HFFc6 (cell line): ENCODE measurements at places on chromosomes 11 and 22. TPM values are rescaled to one million over a fixed set of nuclear protein-coding genes. Genes with fewer than 3 reads are reported as not detected.

CLNS1A gene
- 91.5 to 100 TPM (median 95.0 TPM) in 3 replicates for total RNA-seq

DNA sequence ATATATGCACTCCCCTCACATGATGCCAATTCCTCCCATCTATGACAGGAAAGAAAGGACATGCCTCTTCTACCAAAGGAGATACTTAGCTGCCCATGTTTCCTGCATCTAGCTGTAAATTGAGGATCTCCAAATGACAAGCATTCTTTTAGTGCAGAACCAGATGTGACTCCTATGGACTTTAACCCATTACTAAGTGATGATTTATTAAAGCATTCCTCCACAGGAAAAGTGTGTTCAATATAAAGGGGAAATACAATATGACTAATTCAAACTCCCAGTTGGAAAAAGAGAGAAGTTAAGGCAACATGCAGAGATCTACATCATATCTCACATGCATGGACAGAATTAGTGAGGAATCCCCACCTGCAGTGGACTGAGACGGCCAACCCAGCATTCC, 221.3 kb downstream of the FAM76B start:
- H3K27ac ChIP-seq, result no peak overlapping the region
- no peak for DNase-seq
- peaks cover 7% of the 10 kb centered on the region; the same call in 1 of the 2 replicates for H3K36me3 ChIP-seq
- no peak overlapping the region for H3K4me3 ChIP-seq

- no peaks in the 10 kb centered on the region for H3K4me1 ChIP-seq
- no peaks in the 10 kb centered on the region for H3K27me3 ChIP-seq
- no peak overlapping the region for H3K4me3 ChIP-seq
- H3K36me3 ChIP-seq, result no peaks in the 10 kb centered on the region
These were observed 739.8 kb upstream of the API5 start for GRCh38 chr11:42571878-42572610.

DNA sequence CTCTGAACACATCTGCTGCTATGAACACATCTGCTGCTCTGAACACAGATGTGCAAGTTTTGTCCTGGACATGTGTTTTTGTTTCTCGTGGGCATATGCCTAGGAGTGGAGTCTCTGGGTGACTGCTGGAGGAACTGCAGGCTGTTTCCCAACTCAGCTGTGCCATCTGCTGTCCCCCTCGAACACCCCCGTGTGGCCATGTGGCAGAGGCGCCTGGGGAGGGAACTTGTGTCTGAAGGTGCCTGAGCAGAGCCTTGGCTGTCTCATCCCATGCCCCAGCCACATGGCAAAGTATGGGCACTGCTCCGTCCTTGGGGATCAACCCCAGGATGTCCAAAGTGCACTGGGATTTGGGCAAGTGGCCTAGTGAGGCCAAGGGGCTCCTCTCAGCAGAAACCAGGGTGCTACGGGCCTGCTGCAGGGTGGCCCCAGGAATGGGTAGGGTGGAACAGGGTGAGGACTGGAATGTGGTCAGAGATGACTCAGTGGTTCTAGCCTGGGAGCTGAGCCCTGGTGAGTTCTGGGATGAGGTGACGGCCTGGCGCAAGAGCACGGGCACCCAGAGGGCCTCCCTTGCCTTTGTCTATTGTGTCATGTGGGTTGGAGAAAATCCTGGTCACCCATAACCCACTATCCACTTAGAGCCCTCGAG, 14.7 kb downstream of the GATD1 start:
- DNase-seq, result peak; percentile 94
- peaks cover 16% of the 10 kb centered on the region for H3K27me3 ChIP-seq
- peaks cover 11% of the 10 kb centered on the region for H3K36me3 ChIP-seq
- peak overlapping the region; percentile 93 for H3K27ac ChIP-seq

DNA sequence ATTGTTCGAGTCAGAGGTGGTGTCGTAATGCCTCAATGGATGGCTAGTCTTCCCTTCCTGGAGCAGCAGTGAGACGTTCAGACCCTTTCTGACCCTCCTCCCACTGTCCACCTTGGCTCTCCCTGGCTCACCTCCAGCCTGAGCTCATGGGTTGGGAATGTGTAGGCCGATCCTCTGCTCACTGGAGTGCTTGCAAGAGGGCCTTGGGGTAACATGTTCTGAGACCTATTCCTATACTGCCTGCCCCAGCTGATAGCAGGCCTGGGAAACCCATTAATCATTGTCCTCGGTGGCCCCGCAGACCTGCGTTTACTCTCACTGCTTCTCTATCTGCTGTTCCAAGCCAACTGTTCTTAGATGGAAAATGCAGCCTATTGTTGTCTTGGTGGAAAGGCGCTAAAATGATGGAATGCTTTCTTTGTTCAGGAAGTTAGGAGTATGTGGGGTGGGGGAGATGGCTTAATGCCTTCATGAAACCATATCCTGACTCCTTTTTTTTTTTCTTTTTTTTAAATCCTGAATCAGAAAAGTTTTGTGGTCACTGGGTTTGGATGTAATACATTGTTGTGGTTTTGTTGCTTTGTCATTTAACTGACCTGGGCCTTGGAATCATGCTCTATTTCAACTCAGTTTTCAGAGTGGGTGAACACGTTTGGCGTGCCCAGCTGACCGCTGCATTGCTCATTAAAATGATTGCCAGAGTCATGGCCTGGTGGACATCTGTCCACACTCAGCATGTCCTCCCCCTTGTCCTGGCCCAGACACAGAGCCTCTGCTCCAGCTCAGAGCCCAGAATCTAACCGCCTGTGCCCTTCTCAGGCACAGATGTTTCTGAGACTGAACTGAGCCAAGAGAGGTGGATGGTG, 72.5 kb downstream of the MICAL2 start:
- peak overlapping the region; percentile 97 for H3K27ac ChIP-seq
- H3K4me1 ChIP-seq, result peaks cover 94% of the 10 kb centered on the region
- peaks cover 42% of the 10 kb centered on the region for H3K36me3 ChIP-seq
- peaks cover 6% of the 10 kb centered on the region for H3K27me3 ChIP-seq
- H3K4me3 ChIP-seq, result peak overlapping the region; percentile 66

GRCh38 chr11:64753380-64754123, 6.2 kb downstream of the PYGM start:
- H3K4me1 ChIP-seq, result peaks cover 3% of the 10 kb centered on the region
- no peaks in the 10 kb centered on the region for H3K36me3 ChIP-seq
- DNase-seq, result no peak

DNA sequence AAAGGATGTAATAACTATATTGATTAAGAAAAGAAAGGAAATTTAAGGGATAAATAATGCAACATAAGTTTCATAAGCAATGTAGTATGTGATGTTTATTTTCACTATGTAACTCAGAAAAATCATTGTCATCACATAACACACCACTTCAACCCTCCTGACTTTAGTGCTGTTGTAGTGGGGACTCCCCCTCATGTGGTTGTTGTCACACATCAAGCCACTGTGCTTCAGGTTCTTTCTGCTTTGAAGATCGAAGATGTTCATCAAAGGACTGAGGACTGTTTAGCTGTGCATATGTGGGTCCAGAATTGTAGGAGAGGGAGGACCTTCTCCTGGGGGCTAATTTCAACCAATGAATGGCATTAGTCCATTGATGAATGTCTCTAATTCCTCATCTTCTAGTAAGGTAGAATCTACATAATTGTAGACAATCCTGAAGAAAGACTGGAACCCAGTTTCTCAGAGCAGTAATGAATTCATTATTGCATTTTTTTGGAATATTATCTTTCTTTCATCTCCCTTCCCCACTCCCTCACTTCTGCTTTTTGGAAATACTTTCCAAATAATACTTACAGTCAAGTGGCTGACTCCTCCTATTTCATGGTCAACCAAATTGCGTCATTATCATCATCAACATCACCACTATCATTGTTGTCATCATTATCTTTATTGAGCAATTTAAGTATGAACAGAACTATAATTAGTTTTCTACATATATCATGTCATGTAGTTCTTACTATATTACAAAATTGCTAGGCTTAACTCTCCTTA, 9.8 kb upstream of the CARD16 start:
- peaks cover 6% of the 10 kb centered on the region; the same call in 1 of the 2 replicates for H3K36me3 ChIP-seq
- H3K4me1 ChIP-seq, result no peaks in the 10 kb centered on the region
- no peak for DNase-seq
- peaks cover 5% of the 10 kb centered on the region; the same call in 1 of the 2 replicates for H3K27me3 ChIP-seq
- no peak overlapping the region for H3K4me3 ChIP-seq

DNA sequence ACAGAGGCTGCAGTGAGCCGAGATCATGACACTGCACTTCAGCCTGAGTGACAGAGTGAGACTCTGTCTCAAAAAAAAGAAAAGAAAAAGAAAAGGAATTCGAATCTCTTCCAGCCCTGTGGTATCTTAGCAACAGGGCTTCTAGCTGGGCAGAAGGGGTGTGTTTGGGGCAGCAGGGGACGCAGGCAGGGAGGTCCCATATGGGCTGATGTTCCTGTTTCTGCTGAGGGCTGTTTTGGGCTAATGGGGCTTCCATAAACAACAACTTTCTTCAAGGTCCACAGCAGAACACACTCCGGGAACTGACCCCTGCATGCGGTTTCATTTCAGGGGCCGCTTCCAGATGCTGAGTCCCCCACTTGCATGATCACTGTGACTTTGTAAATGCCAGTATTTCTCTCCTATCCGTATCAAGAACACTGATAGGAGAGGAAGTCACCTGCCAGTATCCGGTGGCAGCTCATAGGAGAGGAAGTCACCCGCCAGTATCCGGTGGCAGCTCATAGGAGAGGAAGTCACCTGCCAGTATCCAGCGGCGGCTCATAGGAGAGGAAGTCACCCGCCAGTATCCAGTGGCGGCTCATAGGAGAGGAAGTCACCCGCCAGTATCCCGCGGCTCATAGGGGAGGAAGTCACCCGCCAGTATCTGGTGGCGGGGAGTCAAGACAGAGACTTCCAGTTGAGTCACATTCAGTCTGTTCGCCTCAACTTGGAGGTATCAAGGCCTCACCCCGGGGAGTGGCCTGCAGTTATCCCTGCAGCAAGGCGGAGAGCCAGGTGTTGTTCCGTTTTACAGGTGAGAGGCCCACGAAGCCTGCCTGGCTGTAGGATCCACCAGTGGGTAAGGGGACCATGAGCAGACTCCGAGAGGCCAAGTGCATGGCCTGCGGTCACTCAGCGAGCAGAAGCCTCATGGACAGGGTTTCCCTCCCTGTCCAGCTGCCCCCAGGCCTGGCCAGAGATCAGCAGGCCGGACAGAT, 8.3 kb upstream of the FGF19 start:
- no peaks in the 10 kb centered on the region for H3K4me1 ChIP-seq
- H3K27me3 ChIP-seq, result peaks cover 45% of the 10 kb centered on the region
- no peak overlapping the region for H3K4me3 ChIP-seq
- H3K27ac ChIP-seq, result no peak overlapping the region
- no peak for DNase-seq
- H3K36me3 ChIP-seq, result no peaks in the 10 kb centered on the region

DNA sequence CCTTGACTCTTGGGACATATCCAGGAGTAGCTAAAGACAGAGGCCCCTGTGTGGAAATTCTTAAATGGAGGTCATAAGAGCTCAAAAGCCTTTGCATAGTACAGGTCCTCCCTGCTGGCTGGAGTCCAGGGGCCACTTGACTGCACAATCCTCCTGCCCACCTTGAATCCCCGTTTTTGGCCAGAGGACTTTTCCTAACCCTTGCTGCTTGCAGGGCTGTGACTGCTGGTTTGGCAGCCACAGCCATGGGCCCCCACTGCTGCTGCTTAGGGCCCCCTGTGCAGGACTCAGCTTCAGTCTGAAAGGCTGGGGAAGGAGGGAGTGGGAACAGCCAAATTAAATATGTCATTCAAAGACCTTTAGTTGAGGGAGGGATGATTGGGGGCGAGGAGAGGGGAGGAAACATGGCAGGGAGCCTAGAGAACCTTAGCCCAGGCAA, 33.4 kb downstream of the ARHGAP1 start:
- H3K27ac ChIP-seq, result no peak overlapping the region
- H3K4me1 ChIP-seq, result peaks cover 26% of the 10 kb centered on the region
- H3K36me3 ChIP-seq, result peaks cover 33% of the 10 kb centered on the region
- no peak for DNase-seq
- no peaks in the 10 kb centered on the region for H3K27me3 ChIP-seq
- no peak overlapping the region for H3K4me3 ChIP-seq

SYT12 gene
- not detected in 3 replicates for total RNA-seq

NLRP10 gene
- 6.0 to 25.1 TPM (median 19.5 TPM) in 3 replicates for total RNA-seq

TXN2 gene
- total RNA-seq, result 92.4 to 113 TPM (median 102 TPM) in 3 replicates

BATF2 gene
- 0.40 to 0.48 TPM (median 0.43 TPM) in 3 replicates for total RNA-seq

- H3K4me3 ChIP-seq, result no peak overlapping the region
- peaks cover 17% of the 10 kb centered on the region for H3K4me1 ChIP-seq
- DNase-seq, result no peak
- peaks cover 46% of the 10 kb centered on the region for H3K36me3 ChIP-seq
- no peaks in the 10 kb centered on the region for H3K27me3 ChIP-seq
These were observed 13.1 kb upstream of the CHRNA10 start for GRCh38 chr11:3684129-3684818.
